CD4-positive, alpha-beta T cell treated with Interferon gamma for 1 hour (primary cell): ENCODE measurements at places on chromosomes 11 and 22.

- DNase-seq: no peak
Measured at GRCh38 chr11:7527029-7527428, 13.2 kb downstream of the PPFIBP2 start.

GRCh38 chr22:37497062-37497599, 10.9 kb upstream of the MFNG start:
- DNase-seq: no peak

GRCh38 chr11:80521592-80521991, 1080.8 kb upstream of the TENM4 start:
- DNase-seq: no peak

- DNase-seq: no peak
Measured at GRCh38 chr11:71342951-71343827, 90.8 kb upstream of the SHANK2 start.

DNA sequence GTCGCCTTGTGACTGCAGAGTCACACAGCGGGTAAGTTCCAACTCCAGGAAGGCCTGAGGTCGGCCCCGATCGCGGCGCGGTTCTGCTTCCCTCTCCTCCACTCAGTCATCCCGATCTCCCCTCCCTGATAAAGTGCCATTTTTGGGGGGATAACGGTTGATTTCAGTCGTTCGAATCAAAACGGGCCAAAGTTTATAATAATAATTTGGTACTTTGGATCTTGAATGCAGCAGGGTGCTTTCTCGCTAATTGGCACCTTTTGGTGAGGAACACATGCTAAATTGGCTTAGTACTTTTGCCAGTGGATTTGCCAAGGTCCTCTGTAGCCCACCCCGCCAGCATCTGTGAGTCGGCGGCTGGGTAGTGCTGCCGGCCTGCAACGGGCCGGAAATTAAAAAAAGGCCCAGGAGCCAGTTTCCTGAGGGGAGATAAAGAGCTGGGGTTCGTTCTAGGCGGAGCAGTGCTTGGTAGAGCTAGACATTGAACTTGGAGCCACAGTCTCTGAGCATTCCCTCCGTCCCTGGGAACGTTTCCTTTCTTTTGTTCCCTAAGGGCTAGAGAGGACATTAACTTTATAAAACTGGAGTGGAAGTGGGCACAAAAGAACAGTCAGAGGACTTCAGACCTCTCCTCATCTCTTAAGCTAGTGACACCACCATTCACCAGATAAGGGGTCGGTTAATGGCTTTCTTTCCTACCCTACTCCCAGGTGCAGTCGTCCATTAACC, 997 bp downstream of the UBE2L3 start:
- peak; percentile 7 for DNase-seq

GRCh38 chr11:130674686-130675308, 226.4 kb downstream of the ADAMTS15 start:
- DNase-seq: no peak

DNA sequence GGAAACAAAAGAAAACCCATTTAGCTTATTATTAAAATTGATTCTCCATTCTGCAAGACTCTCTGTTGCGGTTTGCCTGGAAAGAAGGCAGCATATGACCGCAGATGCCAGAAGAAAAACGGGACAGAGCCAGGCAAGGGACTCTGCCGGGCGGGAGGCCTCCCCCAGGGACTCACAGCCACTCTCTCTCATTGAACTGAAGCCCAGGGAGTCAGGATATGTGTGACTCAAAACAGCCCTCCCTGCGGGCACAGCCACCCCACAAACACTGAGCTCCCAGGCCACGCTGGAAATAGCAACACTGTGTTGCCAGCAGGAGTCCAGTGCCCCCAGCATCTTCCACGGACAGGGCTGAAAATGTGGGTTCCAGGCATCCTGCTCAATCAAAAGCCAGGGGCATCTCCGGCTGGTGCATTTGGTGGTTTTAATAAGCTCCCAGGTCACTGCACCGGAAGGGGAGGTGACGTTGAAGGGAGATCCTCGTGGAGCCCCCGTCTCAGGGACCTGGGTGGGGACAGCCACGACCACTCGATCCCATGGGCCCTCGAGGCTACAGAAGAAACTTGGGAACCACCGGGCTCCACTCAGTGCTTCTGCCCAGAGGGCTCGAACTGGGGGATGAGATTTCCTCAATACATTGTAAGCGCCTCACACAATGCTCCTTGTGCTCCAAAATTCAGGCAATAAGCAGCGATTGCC, 624.5 kb downstream of the TBC1D22A start:
- no peak for DNase-seq

- DNase-seq: no peak
Measured at GRCh38 chr22:30568137-30568805, 6.2 kb downstream of the GAL3ST1 start.

GRCh38 chr11:96199563-96200025, 143.4 kb downstream of the MAML2 start:
- no peak for DNase-seq
